ENCODE measurements at places on chromosomes 4 and X. TPM values are rescaled to one million over a fixed set of nuclear protein-coding genes. Genes with fewer than 3 reads are reported as not detected.

- peaks cover 2% of the 10 kb centered on the region for H3K4me1 ChIP-seq
- H3K27me3 ChIP-seq = no peaks in the 10 kb centered on the region
- peak; percentile 43 for DNase-seq
- H3K36me3 ChIP-seq = peaks cover 37% of the 10 kb centered on the region
Observed at GRCh38 chr4:48546336-48546735, 56.3 kb downstream of the ZAR1 start.

IL2 gene
- 164 TPM for total RNA-seq

GRCh38 chrX:114178126-114178525 is 405.8 kb upstream of the HTR2C start:
- H3K27me3 ChIP-seq = no peaks in the 10 kb centered on the region
- no peak for DNase-seq
- H3K27ac ChIP-seq = no peak overlapping the region
- H3K36me3 ChIP-seq = no peaks in the 10 kb centered on the region
- H3K4me3 ChIP-seq = no peak overlapping the region

GRCh38 chr4:57344296-57344695 is 234.1 kb upstream of the IGFBP7 start:
- no peak overlapping the region for H3K4me3 ChIP-seq
- H3K36me3 ChIP-seq = no peaks in the 10 kb centered on the region
- no peak overlapping the region for H3K27ac ChIP-seq
- no peaks in the 10 kb centered on the region for H3K4me1 ChIP-seq

TRIM2 gene
- 1.7 TPM for total RNA-seq

SOWAHD gene
- 0.55 TPM for total RNA-seq

DNA sequence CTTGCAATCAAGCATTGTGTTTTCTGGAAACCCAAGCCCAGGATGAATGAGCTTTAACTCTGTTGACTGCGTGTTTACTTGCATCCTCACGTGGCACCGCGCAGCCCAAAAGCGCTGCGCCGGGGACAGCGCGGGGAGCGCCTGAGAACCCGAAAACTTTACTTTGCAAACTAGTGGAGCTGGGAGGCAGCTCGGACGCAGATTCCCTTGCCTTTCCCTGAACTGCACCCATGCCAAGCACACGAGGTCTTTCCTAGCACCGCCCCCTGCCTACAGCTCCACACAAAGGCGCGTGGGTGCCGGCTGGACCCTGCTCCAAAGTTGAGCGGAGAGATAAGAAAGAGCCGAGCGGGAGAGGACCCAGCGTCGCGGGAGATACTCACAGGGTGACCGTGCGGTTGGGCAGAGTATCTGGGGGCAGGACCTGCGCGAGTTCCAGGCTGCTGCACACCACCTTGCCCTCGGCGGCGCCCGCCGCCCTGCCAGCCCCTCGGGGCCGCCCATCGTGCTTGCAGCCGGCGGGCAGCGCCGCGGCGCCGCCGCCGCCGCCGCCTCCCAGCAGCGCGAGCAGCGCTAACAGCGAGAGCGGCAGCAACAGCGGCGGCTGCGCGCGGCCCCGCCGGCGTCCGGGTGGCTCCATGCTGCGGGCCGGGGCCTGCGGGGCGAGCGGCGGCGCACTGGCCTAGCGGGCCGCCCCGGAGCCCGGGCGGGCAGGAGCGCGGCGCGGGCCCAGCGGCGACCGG is 550 bp downstream of the ADGRA3 start:
- no peak overlapping the region for H3K27ac ChIP-seq
- peaks cover 30% of the 10 kb centered on the region for H3K27me3 ChIP-seq
- peaks cover 10% of the 10 kb centered on the region for H3K4me1 ChIP-seq
- H3K36me3 ChIP-seq = peaks cover 1% of the 10 kb centered on the region

- H3K36me3 ChIP-seq = no peaks in the 10 kb centered on the region
- DNase-seq = no peak
- no peak overlapping the region for H3K27ac ChIP-seq
- H3K4me3 ChIP-seq = no peak overlapping the region
Observed at GRCh38 chrX:151901826-151902225, 10.9 kb upstream of the MAGEA4 start.

RBM10 gene
- total RNA-seq = 61.0 TPM

FAM47A gene
- total RNA-seq = not detected

DNA sequence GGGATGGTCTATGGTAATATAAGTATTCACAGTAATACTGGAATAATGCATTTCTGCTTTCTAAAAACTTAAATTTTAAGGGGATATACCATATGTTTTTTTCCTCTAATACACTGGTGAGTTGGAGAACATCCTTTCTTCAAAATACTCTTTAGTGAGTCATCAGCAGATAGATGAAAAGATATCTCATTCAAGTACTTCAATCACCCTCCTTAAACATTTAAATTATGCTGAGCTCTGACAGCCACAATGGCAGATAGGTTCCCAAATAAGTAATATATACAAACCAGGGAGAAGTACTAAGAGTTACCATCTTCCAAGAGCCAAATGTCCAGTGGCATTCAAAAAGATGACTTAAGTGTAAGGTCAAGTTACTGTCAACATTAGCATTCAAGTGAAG is 52.2 kb downstream of the AMMECR1 start:
- no peak overlapping the region for H3K27ac ChIP-seq
- H3K4me3 ChIP-seq = no peak overlapping the region
- peaks cover 5% of the 10 kb centered on the region for H3K36me3 ChIP-seq
- H3K27me3 ChIP-seq = no peaks in the 10 kb centered on the region

DNA sequence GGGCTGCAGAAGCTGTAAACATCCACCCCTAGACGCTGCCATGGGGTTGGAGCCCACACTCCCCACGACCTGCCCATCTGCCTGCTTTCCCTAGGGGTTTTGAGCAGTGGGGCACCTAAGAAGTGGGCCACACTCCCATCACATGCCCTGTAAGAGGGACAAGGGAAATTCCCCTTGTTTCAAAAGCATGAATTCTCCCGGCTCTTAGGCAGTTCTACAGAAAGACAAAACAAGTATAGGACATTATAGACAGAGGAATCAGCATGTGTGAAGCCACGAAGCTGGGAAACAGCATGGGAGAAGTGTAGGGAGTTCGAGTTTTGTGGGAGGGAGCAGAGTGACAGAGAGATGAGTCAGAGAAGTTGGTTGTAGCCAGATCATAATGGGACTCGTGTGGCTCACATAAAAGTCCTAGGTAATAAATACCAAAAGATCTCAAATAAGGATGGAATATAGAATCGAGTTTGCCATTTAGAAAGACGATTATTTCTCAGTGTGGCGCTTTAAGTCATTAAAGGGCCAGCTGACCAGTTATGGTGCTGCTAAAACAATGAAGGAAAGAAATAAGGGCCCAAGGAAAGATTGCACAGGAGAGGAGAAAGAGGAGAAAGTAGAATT is 23.9 kb downstream of the APOO start:
- H3K27ac ChIP-seq = no peak overlapping the region
- peaks cover 2% of the 10 kb centered on the region for H3K36me3 ChIP-seq
- H3K4me1 ChIP-seq = peaks cover 15% of the 10 kb centered on the region
- peak; percentile 28 for DNase-seq
- H3K27me3 ChIP-seq = no peaks in the 10 kb centered on the region
- H3K4me3 ChIP-seq = no peak overlapping the region

CXXC4 gene
- not detected for total RNA-seq

- H3K27me3 ChIP-seq = no peaks in the 10 kb centered on the region
Observed at GRCh38 chrX:20394451-20394850, 127.7 kb upstream of the RPS6KA3 start.

BCLAF3 gene
- total RNA-seq = 4.1 TPM

DNA sequence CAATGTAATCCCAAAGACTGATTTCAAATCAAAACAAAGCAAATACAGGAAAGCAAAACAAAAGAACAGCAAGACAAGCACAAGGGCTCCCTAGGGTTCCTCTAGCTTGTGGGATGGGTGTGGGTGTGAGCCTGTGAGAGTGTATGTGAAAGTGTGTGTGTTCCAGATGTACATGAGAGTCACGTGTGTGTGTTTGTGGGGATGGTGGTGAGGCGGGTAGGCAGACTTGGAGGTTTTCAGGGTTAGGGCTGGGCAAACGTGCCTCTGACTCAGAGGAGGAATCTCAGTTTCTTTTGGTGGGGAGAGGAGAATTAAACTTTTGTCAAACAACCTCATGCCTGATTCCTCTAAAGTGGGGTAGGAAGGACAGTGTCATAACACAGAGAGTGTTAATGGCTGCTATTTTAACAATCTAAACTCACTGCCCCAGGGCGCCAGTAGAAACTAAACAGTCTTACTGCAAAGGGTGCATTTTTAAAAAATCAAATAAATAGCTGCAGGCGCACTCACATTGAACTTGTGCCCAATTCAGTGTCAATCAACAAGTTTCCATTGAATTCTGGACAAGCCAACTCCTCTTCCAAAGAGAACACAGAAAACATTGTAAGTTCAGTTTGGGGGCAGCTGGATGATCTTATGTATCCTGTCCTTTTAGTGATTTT is 51.8 kb downstream of the CHRDL1 start:
- no peak for DNase-seq
- H3K4me1 ChIP-seq = no peaks in the 10 kb centered on the region
- H3K27me3 ChIP-seq = no peaks in the 10 kb centered on the region
- H3K27ac ChIP-seq = no peak overlapping the region
- H3K36me3 ChIP-seq = no peaks in the 10 kb centered on the region

GRCh38 chr4:831483-831805 is 5.5 kb upstream of the CPLX1 start:
- peaks cover 4% of the 10 kb centered on the region for H3K4me1 ChIP-seq
- H3K27me3 ChIP-seq = peaks cover 13% of the 10 kb centered on the region
- H3K27ac ChIP-seq = no peak overlapping the region
- no peak overlapping the region for H3K4me3 ChIP-seq

GRCh38 chr4:158610790-158611189 is 60.9 kb downstream of the C4orf46 start:
- no peak overlapping the region for H3K4me3 ChIP-seq
- no peak for DNase-seq
- H3K27me3 ChIP-seq = peaks cover 10% of the 10 kb centered on the region

- DNase-seq = no peak
- H3K4me1 ChIP-seq = no peaks in the 10 kb centered on the region
- H3K36me3 ChIP-seq = no peaks in the 10 kb centered on the region
- no peak overlapping the region for H3K27ac ChIP-seq
- no peaks in the 10 kb centered on the region for H3K27me3 ChIP-seq
- H3K4me3 ChIP-seq = no peak overlapping the region
Observed at GRCh38 chrX:129145385-129145784, 377.9 kb downstream of the SMARCA1 start.

DNA sequence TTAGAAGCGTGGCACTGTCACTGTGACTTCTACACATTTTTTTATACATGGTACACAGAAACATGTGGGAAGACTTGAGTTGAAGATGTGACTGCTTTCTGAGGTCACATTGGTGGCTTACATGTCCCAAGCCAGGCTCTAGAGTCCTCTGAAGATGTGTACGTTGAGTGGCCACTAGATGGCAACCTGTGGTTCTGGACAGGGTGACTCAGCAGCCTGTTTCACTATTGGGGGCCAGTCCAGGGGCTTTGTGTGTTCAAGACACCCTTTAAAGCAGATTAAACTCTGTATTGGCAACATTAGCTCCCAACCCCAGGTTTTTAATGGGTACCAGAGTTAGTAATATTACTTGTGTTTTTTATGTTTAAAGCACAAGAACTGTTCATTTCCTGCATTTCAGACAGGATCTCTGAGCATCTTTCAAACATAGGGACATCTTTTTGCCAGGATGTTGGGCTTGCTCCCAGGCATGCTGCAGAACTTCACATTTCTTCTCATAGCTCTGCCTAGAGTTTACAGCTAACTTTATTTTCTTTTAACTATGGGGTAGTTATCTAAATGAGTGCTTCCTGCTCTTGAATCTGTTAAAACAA is 53.0 kb downstream of the DCUN1D4 start:
- H3K27ac ChIP-seq = no peak overlapping the region
- H3K36me3 ChIP-seq = peaks cover 22% of the 10 kb centered on the region
- H3K4me3 ChIP-seq = no peak overlapping the region
- peaks cover 12% of the 10 kb centered on the region for H3K4me1 ChIP-seq
- peak; percentile 62 for DNase-seq

DNA sequence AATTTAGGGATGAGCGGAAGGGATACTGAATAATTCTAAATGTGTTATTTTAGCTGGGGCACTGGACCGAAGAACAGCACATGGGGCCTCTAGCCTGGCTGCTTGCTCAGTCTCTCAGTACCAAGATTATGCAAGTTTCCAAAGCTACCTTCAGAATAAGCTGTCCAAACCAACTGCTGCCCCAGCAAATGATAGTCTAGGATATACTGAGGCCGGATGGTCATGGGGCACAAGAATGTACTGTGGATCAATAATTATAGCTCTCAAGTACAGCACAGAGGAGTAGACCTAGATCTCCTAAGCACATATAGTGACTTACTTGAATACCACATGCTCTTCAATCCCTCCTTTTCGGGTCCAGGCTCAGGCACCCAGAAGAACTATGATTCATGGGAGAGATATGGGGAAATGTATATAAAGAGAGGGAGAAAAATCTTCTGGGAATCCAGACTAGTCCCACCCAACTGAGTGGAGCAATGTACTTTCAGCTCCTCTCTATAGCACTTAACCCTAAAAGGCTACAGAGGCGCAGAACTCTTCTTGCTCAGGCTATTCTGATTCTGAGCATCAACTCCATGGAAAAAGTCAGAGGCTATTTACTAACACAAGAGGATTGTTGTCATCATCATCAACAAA is 160.3 kb upstream of the GPC4 start:
- no peaks in the 10 kb centered on the region for H3K4me1 ChIP-seq
- H3K27me3 ChIP-seq = peaks cover 3% of the 10 kb centered on the region
- no peaks in the 10 kb centered on the region for H3K36me3 ChIP-seq
- no peak for DNase-seq
- H3K27ac ChIP-seq = no peak overlapping the region

DNA sequence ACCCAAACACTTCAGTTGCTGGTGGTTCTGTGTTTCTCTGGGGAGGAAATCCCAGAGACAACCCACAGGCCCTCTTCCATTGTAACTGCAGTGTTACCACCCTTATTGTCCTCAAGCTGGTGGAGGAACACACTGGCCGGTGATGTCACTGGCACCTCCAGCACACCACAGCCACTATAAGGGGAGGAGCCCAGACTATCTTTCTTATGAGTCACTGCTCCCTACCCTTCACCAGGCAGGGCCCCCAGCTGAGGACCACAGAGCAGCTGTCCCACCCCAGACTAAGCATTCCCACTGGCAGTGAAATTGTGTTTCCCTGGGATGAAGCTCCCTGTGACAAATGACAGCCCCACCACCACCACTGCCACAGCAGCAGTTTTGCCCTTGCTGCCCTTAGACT is 171.8 kb upstream of the FGF16 start:
- H3K4me1 ChIP-seq = no peaks in the 10 kb centered on the region
- no peaks in the 10 kb centered on the region for H3K27me3 ChIP-seq
- no peak overlapping the region for H3K27ac ChIP-seq
- no peaks in the 10 kb centered on the region for H3K36me3 ChIP-seq
- no peak overlapping the region for H3K4me3 ChIP-seq

SRPX gene
- 0.24 TPM for total RNA-seq

- H3K27ac ChIP-seq = no peak overlapping the region
- peaks cover 19% of the 10 kb centered on the region for H3K36me3 ChIP-seq
- no peak overlapping the region for H3K4me3 ChIP-seq
- DNase-seq = no peak
- no peaks in the 10 kb centered on the region for H3K27me3 ChIP-seq
Observed at GRCh38 chr4:36224972-36225903, 19.1 kb downstream of the ARAP2 start.

DNA sequence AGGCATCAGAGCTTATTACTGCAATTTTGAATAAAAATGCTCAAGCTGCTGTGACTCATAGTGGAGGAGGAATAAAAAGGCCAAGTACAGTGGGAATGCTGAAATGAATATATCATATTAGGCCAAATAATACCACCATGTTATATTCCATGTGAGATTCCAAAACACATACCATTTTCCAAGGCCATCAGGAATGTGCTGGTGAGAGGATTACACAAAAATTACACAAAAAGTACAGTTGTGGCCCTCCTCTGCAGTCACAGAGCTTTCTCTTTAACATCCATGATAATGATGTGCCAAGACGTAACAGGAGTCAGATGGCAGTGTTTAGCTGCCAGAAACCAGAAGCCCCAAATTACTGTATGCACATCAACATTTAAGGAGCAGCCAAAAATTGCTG is 153.5 kb downstream of the PCDH18 start:
- DNase-seq = no peak
- H3K36me3 ChIP-seq = no peaks in the 10 kb centered on the region
- no peak overlapping the region for H3K4me3 ChIP-seq

Data from activated CD4-positive, alpha-beta memory T cell treated with anti-CD3 and anti-CD28 coated beads for 36 hours (primary cell).